Frontal cortex (tissue), 4 donors: ENCODE measurements at places on chromosomes 11 and 22.
A peak's percentile ranks its signal among the peaks of the same experiment; 100 is the strongest.

DNA sequence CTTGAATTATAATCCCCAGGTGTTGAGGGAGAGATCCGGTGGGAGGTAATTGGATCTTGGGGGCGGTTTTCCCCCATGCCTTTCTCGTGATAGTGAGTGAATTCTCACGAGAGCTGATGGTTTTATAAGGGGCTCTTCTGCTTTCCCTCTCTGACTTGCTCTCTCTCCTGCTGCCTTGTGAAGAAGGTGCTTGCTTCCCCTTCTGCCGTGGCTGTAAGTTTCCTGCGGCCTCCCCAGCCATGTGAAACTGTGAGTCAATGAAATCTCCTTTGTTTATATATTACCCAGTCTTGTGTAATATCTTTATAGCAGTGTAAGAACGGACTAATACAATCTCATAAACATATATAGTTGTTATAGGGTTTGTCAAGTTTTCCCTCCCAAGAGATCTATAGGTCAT, 32.8 kb downstream of the KCNE3 start:
- DNase-seq = no peak

DNA sequence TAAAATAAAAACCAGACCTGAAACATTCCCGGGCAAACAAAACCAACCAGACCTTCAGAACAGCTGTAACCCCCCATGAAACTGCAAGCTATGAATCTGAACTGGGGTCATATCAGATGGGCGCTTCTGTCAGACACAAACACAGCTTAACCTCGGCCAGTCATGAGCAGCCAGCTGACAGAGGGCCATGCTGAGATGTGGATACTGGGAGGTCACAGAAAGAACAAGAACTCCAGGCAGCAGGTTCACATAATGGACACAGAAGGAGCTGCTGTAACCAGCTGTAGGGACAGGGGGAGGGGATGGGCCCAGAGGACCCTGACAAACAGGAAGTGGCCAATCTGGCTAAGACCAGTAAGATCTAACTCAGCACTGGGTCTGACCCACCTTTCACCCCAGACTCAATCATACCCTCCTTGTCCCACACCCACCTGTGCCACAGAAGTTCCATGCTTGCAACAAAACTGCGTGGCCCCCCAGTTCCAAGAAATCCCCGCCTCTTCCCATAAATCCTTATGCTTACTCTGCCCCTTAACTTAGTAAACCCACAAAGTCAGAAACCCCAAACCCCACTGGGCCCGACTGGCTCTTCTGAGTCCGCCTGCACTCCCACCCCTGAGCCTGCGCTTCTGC, 4.0 kb downstream of the APOL4 start:
- no peak for DNase-seq

GRCh38 chr11:2655016-2655719, 44.6 kb downstream of the KCNQ1OT1 start:
- no peak for DNase-seq

DNA sequence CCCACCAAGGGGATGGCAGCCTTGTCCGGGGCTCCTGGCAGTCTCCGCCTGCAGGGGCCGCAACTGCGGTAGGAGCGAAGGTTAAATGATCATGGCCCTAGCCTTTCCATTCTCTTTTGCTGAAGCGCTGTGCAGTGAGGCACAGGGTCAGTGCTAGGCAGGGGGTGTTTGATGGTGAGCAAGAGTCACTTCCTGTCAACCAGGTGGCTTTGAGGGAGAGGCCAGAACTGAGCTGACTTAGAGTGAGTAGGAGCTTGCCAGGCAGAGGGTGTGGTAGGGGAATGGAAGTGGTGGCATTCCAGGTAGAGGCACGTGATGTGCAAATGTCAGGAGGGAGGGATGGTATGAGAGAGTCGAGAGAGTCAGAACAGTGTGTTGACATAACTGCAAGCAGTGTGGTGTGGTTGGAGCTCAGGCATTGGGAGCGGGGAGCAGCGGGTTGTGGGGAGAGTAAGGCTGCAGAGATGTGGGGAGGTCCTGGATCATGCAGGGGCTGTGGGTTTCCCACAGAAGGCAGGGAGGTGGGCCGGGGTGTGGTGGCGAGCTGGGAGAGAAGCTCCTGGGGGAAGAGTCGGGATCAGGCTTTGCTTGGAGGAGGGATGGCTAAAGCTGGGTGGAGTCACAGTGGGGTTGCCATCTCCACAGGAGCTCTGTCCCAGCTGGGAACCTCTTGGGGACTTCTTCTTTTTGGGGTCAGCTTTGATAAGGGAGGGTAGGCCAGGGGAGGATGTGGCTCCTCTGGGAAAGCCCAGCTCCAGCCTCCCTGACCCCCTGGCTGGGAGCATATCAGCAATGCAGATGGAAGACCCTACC, 33.3 kb downstream of the AMPD3 start:
- no peak for DNase-seq

DNA sequence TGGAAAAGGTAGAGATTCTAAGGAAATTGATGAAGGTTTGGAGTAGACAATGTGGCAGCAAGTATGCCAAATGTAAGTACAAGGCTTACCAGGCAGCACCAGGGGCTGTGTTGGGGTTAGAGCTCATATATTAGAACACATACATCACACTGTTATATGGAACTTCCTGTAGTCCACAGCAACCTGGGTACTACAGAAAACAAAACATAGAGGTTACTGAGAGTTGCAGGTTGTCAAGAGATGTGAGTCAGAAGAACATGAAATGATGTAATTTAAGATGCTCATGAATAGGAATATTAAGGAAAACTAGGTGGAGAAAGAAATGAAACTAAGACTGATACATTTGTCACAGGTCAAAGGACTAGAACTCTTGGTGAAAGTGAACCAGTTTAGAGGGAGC, 22.0 kb downstream of the FAT3 start:
- no peak for DNase-seq

GRCh38 chr11:86676010-86676409, 3.6 kb upstream of the ME3 start:
- DNase-seq = no peak

DNA sequence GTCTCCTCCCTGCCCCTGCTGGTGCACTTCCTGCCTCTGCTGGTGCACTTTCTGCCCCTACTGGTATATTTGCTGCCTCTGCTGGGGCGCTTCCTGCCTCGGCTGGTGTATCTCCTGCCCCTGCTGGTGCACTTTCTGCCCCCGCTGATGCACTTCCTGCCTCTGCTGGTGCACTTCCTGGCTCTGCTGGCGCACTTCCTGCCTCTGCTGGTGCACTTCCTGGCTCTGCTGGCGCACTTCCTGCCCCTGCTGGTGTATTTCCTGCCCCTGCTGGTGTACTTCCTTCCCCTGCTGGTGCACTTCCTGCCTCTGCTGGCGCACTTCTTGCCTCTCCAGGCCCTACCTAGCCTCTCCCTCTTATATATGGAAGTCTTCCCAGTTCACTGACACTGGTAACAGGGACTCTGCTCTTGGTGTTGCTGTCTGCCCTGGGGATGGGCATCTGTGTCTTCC, 10.1 kb downstream of the MTFP1 start:
- no peak for DNase-seq

GRCh38 chr11:75858613-75859012, 43.6 kb downstream of the UVRAG start:
- DNase-seq = no peak

- DNase-seq = peak; percentile 85
Measured at GRCh38 chr11:61516675-61517572, 8.4 kb downstream of the LRRC10B start.

DNA sequence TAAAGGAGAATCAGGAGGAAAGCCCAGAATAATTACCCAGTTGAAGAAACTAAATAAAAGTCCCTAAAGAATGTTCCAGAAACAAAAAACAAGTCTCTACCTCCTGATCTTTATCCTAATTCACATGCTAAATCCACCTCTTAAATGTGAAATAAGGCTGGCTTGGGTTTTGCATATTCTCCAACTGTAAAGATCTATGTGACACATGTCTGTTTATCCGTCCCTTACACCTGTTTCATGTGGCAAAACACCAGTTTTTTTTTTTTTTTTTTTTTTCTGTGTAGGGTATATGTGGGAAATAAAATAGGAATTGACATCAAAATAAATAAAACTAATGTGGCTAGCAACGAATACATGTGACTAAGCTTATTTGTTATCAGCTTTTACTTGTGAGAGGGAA, 70.5 kb downstream of the NARS2 start:
- DNase-seq = no peak
